ENCODE measurements at places on chromosomes 16 and 17. TPM values are rescaled to one million over a fixed set of nuclear protein-coding genes. Genes with fewer than 3 reads are reported as not detected.

GRCh38 chr17:64182325-64183012, 52.5 kb upstream of the ERN1 start:
- DNase-seq = no peak
- H3K4me1 ChIP-seq = no peaks in the 10 kb centered on the region

Gene EPX
- not detected for polyA plus RNA-seq

DNA sequence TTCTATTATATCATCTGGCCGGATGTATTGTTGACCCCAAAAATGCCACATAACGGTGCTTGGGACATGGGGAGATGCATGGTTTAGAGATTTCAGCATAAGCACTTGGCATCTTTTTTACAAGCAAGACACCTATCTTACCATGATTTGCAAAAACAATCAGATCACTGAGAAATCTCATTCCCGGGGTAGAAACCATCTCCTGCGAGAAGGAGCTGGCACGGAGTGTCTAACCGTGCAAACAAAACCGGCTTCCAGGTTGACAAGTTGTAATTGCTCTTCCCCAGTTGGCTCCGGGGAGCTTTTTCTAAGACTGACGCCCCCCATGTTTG, 1.0 kb downstream of the SLC16A6 start:
- no peaks in the 10 kb centered on the region for H3K27me3 ChIP-seq
- peak overlapping the region; percentile 92 for H3K4me3 ChIP-seq
- peaks cover 35% of the 10 kb centered on the region for H3K4me1 ChIP-seq
- DNase-seq = no peak
- peak overlapping the region; percentile 95 for H3K27ac ChIP-seq

GRCh38 chr16:1635070-1635469, 22.9 kb downstream of the CRAMP1 start:
- no peak for DNase-seq
- H3K27ac ChIP-seq = no peak overlapping the region
- peaks cover 96% of the 10 kb centered on the region for H3K36me3 ChIP-seq
- H3K4me3 ChIP-seq = no peak overlapping the region
- no peaks in the 10 kb centered on the region for H3K27me3 ChIP-seq
- no peaks in the 10 kb centered on the region for H3K4me1 ChIP-seq

DNA sequence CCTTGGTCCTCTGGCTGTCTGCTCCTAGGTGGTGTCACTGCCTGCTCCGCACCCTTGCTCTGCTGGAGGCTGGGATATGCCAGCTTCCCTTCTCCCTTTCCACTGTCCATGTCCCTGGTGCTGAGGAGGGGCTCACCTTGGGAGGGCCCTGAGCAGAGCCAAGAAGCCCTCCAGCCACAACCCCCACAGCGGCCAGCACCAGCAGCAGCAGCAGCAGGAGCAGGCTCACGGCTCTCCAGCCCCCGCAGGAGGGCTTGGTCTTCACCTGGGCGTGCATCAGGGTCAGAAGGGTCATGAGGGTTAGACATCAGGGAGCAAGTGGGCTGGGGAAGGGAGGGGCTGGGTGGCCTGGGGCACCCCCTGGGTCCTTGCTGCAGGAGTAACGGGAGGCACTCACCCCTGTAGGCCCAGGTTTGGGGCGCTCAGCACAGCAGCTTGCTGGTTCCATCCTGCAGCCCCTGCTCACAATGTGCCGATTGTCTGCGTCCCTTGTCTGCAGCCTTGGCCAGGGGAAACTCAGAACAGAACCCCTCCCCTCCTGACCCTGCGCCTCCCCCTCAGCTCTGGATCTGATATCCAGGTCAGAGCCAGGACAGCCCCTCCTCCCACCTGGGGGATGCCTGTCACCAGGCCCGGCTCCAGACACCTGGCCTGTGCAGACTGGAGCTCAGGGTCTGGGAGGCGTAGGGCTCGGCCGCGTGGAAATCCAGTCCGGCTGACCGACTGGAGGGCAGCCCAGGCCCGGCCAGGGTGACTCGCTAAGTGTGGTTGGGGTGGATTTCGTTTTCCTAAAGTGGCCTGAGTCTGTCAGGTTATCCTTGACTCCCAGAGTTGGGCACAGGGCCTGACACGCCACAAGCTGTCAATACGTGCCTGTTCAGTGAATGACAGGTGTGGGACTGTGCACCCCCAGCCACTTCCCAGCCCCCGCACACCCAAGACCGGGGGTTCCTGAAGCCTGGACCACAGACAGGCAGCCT, at the start of gene BRICD5:
TSS of gene BRICD5 (minus strand) at position 478 of the 980 bp plus-strand sequence. CDS start at position 448, 30 bp downstream.
- H3K36me3 ChIP-seq = peaks cover 9% of the 10 kb centered on the region
- no peaks in the 10 kb centered on the region for H3K27me3 ChIP-seq
- no peak within 1 kb of the TSS for H3K27ac ChIP-seq
- DNase-seq = no peak

- no peaks in the 10 kb centered on the region for H3K4me1 ChIP-seq
- no peaks in the 10 kb centered on the region for H3K36me3 ChIP-seq
- H3K4me3 ChIP-seq = no peak overlapping the region
These were observed 6.4 kb downstream of the DPEP1 start for GRCh38 chr16:89619840-89620239.
